ENCODE measurements at places on chromosomes 16 and 17. TPM values are rescaled to one million over a fixed set of nuclear protein-coding genes. Genes with fewer than 3 reads are reported as not detected.

GRCh38 chr16:75385507-75386152 lies 47.7 kb downstream of the CFDP1 start:
- no peak for DNase-seq

DNA sequence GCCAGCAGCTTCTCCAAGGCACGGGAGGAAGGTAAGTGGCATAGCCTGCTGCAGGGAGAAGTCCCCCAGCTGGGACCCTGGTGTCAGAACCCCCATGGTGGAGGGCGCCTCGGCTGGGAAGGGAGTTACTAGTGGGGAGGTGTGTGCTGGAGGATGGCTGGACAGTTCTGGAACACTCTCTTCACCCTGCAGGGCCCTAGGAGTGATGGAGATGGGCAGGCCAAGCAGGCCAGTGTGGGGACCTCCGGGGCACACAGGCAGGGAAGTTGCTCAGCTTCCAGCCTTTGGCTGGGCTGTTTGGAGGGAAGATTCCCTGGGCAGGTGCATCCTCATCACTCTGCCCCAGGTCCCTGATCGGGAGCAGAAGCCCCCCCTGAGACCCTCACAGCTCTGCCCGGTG lies 696 bp downstream of the C17orf99 start:
- DNase-seq: no peak

DNA sequence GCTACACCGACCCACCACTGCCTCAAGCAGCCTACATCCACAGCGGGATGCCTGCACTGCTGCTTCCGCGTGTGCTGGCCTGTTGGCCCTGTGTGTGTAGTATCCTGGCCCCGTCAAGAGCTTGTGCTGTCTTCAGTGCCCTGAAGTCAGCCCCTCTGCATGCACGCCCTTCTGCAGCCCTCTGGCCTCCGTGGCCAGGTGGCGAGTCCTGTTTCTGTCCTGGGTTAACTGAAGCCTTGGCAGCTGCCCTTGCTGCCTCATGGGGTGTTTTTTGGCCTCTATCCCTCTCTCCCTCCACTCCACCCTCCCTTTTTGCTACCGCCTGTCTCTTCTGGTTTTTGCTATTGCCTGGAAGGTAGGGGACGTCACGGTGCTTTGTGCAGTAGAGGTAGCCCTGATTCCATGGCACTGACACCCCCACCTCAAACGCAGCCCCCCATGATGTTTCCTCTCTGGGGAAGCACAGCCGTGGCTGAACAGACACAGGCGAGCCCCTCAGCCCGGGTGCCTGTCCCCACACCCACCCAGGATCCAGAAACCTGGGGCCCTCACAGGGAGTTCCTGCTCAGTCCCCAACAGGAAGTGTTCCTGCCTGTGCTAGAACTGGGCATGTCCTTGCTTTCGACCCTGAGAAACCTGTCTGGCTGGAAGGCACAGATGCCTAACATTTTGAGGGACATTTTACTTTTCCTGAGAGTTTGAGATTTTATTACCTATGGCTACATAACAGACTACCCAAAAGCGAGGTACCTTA lies 18.8 kb upstream of the AMZ2 start:
- DNase-seq: no peak

DNA sequence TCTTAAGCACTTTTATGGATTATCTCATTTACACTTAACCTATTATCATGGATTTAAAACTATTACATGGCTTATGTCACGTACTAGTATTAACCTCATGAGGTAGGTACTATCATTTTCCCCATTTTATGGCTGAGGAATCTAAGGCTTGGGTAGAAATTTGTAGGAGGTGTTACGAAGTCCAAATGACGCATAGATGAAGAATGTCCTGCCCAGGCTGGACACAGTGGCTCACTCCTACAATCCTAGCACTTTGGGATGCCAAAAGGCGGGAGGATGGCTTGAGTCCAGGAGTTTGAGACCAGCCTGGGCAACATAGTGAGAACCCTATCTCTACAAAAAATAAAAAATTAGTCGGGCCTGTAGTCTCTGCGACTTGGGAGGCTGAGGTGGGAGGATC lies 4.8 kb upstream of the C1QL1 start:
- DNase-seq: no peak

EEF2KMT gene
- total RNA-seq: 12.2 TPM

CAMKK1 gene
- 5.4 TPM for total RNA-seq

DNA sequence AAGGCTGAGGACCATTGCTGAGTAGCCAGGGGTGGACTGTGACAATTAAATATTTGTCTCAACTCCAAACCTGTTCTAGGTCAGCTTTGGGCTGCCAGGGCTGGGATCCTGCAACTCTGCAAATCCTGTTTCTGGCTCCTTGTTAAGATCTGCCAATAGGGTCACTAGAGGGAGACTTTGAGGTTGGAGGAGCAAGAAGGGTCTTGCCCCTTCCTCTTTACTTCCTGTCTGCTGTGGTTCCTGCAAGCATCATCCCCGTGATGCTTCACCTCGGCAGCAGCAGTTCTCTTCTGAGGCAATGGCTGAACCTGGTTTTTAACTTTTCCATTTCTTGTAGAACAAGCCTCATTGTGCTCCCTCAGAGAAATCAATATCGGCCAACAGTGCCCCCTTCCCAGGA lies 124.6 kb downstream of the IRX5 start:
- no peak for DNase-seq

KCNH4 gene
- 0.43 TPM for total RNA-seq

DNA sequence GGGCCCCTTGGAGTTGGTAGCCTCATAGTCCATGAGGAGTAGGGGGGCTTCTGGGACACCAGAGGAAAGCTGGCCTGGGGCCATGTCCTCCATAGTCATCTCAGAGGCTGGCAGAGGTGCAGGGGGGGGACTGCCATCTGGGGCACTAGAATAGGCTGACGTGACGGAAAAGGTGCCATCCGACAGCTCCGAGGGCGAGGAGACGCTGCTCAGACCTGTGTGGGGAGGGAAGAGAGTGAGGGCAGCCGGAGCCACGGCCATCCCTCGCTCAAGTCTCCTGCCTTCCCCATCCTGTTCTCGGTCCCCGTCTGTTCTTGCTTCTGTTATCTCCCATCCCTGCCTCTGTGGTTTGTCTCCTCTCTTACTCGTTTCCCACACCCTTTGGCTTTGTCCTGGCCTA lies 4.7 kb upstream of the SPAG7 start:
- DNase-seq: no peak

IL32 gene
- 1,864 TPM for total RNA-seq

GRCh38 chr17:38926293-38927070 lies 1.1 kb downstream of the LASP1NB start:
- no peak for DNase-seq

- no peak for DNase-seq
These were observed 19.0 kb downstream of the UNKL start for GRCh38 chr16:1395444-1396031.

Data from activated CD4-positive, alpha-beta T cell treated with anti-CD3 and anti-CD28 coated beads for 36 hours (primary cell).